HAP-1 (cell line): ENCODE measurements at places on chromosomes 12 and 14.

DNA sequence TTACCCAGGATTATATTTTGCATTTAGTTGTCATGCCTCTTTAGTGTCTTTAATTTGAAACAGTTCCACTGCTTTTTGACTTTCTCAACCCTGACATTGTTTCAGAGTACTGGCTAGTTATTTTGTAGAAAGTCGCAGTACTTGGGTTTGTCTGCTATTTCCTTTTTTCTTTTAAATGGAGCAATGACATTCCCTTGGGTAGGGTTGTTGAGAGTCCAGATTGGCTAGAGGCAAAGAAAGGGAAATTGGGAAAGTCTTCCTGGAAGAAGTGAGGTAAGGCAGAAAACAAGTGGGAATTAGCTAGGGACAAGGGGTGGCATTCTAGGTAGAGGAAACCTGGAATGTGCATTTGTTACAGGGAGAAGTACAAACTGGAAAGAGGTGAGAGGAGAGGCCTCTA, 245.9 kb downstream of the EMP1 start:
- DNase-seq: no peak

DNA sequence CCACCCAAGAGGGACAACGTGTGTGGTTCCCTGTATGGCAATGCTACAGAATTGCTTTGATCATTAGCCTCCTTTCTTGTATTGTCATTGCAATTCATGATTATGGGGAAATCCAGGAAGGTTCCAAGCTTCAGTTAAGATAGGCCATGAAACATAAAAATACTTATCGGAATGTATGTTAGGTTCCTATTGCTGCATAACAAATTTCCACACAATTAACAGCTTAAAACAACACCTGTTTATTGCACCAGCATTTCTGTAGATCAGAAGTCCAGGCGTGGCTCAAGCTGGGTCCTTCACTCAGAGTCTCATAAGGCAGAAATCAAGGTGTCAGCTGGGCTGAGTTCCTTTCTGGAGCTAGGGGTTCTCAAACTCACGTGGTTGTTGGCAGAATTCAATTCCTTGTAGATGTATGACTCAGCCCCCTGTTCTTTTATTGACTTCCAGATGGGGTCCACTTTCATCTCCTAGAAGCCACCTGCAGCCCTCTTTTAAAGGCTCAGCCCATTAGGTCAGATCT, 365.6 kb upstream of the TMPO start:
- no peak for DNase-seq

DNA sequence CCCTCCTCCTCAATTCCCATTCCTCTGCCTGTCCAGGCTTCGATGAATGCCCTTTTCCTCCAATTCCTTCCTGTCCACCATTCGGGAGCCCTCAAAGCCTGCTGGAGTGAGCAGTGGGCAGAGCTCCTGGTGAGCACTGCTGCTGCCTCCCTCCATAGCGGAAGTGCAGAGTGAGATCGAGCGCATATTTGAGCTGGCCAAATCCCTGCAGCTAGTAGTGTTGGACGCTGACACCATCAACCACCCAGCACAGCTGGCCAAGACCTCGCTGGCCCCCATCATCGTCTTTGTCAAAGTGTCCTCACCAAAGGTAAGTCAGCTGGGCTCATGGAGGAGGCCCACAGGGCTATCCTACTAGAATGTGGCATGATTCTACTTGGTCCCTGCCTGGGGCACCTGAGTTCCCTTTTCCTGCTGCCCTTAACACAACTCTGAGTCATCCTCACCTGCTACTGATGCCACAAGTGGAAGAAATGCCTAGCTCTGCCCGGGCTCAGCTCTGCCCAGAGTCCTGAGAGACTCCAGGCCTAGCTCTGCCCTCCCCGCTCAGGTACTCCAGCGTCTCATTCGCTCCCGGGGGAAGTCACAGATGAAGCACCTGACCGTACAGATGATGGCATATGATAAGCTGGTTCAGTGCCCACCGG, 8.0 kb downstream of the CACNB3 start:
- no peak for DNase-seq

DNA sequence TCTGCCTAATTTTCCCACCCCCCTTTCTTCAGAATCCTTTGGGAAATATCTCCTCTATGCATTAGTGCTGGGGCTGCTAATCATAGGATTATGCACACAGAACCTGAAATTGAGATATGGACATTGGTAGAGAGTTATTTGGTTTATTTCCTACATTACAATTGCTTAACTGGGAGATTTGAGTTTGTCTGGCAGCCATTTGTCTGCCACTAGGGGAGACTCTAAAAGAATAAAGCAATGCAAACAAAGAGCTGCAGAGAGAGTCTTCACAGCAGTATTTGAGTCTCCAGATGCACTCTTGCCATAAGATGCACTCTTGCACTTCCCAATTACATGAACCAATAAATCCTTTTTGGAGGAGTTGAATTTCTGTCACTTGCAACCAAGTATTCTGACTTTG, 12.0 kb upstream of the PCNX4 start:
- no peak for DNase-seq

- no peak for DNase-seq
These were observed 86.8 kb upstream of the TMEM132C start for GRCh38 chr12:128180166-128180565.
